ENCODE measurements at places on chromosomes 3 and 15.

- DNase-seq: no peak
Observed at GRCh38 chr3:9779075-9779593, 9.4 kb upstream of the CAMK1 start.

GRCh38 chr3:69250014-69250413 is 127.6 kb upstream of the LMOD3 start:
- no peak for DNase-seq

- DNase-seq: peak; percentile 91
Observed at GRCh38 chr3:9976721-9977709, 9.6 kb downstream of the EMC3 start.

DNA sequence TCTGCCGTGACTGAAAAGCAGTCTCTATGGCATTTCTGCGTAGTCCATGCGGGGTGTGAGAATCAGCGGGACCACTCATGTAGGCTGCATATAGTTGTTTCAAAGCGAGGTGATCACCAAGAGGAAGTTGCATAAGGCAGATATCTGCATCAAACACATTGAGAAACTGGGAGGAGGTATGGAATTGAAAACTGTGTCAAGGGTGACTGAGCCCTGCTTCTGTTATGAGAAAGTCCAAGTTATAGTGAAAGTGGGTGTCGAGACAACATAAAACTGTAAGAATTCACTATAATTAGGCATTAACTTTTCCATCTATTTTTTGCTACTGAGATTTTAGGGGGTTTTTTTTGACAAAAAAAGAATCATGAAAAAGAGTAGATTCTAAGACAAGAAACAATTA is 109.3 kb downstream of the ZIC1 start:
- DNase-seq: no peak

DNA sequence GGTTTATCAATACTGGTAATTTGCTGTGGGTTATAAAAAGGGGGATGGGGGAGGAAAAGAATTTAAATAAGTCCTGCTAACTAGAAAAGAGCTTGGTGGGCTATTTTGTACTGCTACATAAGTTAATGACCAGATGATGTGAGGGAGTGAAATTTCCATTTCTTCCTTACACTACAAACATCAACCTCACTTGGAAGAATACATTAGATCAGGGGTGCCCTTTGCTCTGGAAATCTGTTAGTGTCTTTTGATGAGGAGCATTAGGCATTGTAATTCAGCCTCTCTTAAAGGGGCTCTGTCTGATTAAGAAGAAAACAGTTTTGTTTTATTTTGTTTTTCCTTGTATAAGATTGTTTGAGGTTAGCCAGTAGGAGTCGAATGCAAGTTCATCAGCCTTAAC is 576.4 kb upstream of the TBL1XR1 start:
- DNase-seq: no peak

GRCh38 chr3:79490165-79491028 is 277.4 kb downstream of the ROBO1 start:
- DNase-seq: peak; percentile 41

DNA sequence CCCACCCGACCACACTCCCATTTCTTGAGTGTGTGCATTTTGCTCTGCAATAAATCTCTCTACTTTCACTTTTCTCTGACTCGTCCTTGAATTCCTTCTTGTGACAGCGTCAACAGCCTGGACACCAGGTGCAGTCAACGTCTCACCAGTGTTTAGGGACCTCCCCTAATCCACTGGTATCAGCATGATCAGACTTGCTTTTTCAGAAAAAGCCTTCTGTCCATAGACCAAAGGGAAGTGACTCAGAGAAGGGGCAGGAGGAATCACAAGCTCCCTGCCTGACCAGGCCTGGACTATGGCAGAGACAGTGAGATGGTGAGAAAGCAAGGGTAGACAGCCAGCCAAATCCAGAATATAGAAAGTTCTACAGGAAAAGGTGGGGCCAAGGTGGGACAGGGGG is 15.5 kb downstream of the CCR5 start:
- no peak for DNase-seq

GRCh38 chr15:48996276-48996675 is 32.6 kb upstream of the SHC4 start:
- DNase-seq: no peak

DNA sequence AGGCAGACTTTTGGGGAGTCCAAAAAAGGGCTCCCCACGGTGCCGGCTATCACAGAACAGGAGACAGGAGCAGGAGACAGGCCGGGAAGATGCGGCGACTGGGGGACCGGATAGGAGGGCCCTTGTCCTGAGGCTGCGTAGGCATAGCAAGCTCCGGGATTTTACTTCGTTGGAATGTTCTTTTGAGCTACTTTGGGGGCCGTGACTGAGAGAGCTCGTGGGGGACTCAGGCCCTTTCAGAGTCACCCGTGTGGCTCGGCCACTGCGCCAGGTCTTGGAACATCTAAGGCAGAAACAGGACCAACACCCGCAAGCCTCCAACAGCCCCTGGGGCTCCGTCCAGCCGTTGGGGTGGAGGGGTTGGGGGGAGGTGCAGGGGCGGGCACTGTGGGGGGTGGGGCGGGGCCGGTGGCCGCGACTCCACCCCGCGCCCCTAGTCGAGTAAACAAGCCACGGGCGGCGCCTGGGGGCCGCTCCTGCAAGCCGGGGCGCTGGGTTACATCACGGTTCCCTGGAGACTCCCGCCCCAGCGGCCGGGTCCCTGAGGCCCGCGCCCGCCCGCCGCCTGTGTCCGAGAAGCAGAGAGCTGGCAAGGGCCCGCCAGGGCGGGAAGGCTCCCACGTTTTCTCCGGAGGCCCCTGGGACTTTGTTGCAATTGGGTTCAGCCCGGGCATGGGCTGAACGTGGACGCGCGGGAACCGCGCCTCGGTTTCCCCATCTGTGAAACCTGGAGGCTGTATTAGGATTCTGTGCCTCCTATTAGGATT is 23.3 kb upstream of the C15orf39 start:
- no peak for DNase-seq

DNA sequence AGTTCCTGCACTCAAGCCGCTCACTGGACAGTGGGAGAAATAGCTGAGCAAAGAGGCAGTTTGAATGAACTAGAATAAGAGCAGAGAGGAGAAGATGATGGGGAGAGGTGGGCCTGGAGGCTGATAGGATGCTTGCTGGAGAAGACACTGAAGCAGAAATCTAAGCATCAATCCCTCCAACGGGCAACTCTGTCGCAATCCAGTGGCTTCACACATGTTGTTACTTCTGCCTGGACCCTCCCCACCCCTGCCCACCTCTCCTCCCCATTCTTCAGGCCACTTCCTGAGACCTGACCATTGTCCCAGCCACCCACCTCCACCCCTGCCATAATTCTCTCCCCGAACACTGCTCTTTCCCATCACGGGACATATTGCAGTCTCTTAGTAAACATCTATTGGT is 76.0 kb downstream of the SRGAP3 start:
- DNase-seq: no peak

DNA sequence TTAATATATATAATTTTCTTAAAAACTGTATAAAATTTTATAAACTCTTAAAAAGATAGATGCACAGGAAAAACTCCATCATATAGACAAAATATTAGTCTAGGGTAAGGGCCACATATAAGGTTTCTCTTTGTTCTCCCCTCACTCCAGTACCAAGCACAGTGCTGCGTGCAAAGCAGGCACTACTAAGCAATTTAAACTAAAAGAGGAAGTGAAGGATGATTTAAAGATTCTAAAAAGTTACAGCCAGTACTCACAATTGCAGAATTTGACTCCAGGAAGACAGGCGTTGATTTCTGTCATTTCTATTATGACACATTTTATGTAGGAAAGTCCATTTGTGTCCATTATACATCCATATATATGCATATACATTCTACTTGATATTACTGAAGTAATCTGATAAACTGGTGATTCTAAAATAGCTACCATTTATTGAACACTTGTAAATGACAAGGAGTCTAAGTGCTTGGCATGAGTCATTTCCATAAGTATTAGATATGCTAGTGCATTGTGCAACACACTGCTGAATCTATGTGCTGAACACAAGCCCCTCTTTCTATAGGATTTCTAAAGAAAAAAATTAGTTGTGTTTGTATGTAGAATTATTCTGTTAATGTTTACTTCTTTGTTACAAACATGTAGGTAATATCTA is 785.5 kb upstream of the ARRDC4 start:
- DNase-seq: no peak

GRCh38 chr15:72784456-72784876 is 908 bp upstream of the ADPGK start:
- no peak for DNase-seq

DNA sequence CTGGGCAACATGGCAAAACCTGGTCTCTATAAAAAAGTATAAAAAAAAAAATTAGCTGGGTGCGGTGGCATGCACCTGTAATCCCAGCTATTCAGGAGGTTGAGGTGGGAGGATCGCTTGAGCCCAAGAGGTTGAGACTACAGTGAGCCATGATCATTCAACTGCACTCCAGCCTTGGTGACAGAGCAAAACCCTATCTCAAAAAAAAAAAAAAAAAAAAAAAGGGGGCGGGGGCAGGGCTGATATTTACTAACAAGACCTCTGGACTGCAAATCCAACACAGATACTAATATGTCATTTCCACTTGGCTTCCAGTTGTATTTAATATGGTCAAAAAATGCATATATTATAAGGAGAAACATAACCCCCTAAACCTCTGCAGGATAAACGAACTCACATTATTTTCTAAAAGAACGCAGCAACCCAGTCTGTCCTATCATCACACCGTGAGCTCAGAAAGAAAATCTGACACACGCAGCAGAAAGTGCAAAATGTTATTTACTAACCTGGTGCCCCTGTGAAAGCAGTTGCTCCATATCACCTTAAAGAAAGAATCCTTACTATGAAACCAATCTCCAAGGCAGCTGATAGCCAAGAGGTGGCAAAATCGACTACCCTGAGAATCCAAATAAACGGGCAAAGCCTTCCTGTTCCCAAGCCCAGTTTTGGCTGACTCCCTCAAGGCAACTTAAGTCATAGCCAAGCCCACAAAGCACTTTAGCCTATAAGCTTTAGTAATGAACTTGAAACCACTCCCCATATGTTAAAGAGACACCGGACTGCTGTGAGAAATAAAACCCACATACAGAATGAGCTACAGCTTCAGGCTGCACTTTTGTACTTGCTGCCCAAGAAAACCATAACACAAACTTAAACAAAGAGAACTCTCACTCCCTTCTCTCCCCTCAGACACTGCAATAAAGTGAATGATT is 39.3 kb downstream of the PLD1 start:
- peak; percentile 40 for DNase-seq

- DNase-seq: no peak
Observed at GRCh38 chr15:89003865-89004725, 84.2 kb upstream of the ABHD2 start.

- no peak for DNase-seq
Observed at GRCh38 chr3:17489139-17489538, 253.3 kb downstream of the TBC1D5 start.

GRCh38 chr15:100780208-100780800 is 99.3 kb upstream of the ALDH1A3 start:
- no peak for DNase-seq

GRCh38 chr3:25663869-25664811 is 567 bp downstream of the TOP2B start:
- DNase-seq: no peak

DNA sequence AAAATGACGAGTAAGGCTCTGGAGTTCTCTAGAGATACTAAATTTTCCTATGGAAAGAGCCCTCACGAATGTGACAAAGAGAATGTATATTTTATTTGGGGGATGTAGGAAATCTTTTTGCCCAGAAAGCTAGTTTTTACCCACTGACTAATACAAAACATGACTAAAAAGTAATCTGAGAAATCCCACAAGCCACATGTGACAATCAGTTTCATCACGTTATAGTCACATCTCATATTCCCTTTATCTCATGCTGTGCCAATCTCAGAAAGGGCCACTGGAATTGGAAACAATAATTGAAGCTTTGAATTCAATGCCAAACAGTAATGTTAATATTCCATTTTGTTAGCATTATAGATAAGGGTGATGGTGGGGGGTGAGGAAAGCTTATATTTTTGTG is 509.0 kb upstream of the GOLIM4 start:
- no peak for DNase-seq

GRCh38 chr3:31067004-31067403 is 172.5 kb upstream of the GADL1 start:
- DNase-seq: peak; percentile 15

DNA sequence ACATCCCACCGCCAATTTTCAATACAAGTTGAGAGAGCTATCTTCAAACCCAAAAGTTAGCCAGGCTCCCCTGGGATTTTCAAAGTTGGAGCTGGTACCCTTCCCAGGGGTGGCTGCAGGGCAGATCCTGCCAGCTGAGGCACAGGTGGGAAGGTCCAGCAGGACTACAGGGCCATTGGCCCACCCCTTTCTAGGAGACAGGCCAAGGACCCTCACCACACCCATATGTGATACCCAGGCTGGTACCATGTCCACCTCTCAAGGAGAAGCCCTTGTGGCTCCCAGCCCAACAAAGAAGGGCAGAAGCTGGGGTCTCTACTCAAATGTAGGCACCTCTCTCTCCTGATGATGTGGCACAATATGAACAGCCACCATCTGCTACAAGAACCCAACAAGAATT is 8.0 kb downstream of the POC1A start:
- DNase-seq: no peak

- no peak for DNase-seq
Observed at GRCh38 chr15:23663232-23663631, 15.6 kb upstream of the MAGEL2 start.

DNA sequence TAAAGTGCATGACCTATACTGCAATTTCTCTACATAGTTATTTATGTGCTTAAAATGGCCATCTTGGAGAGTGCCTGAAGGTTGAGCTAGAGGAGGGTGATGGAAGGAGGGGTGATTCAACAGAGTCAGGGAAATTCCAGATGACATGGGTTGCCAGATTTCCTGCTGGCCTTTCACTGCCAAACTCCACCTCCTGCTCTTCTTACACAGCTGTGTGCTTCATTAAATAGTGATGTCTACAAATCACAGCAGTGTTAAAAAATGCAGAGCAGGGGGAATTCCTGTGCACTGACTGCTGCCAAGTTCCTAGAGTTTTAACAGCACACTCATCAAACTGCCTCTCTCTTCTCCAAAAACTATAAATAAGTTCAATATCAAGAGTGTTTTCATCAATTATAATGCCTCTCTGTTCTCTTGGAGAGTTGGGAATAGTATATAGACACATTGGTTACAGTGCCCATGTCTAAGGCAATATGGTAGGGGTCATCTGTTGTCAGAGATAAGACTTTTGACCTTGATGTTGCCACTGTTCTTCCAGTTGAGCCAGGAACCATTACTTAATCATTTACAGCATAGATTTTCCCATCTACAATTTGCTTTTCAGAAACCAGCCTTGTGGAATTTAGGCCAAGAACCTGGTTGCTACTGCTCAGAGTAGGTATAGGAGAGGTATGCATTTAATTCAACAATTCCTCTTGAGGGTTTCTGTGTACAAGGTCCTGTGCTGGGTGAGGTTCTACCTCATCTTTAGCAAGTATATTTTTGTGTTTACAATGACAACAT is 79.6 kb downstream of the TP63 start:
- peak; percentile 87 for DNase-seq

DNA sequence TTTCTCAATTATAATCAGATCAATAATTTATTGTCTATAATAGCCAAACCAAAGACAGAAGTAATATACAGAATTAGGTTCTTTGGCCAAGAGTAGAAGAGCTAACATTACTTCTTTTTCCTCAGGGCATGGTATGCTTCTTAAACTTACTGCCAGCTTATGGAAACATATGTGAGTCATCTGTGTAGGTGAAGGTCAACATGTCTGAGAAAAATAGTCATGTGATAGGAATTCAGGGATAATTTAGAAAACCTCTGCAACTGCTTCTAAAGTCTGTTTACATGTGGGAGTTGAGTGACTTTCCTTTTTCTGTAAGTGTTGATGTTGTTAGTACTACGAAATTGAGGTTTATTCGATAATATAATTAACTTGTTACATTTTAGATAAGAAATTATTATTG is 19.2 kb upstream of the MAP6D1 start:
- DNase-seq: peak; percentile 54

GRCh38 chr3:159866201-159866746 is 122.4 kb upstream of the IL12A start:
- no peak for DNase-seq
